ENCODE measurements at places on chromosomes 12 and 14.

GRCh38 chr14:102603293-102603907 lies 11.0 kb downstream of the RCOR1 start:
- H3K4me1 ChIP-seq: peaks cover 48% of the 10 kb centered on the region
- no peak for DNase-seq
- H3K27ac ChIP-seq: no peak overlapping the region
- H3K4me3 ChIP-seq: no peak overlapping the region
- H3K27me3 ChIP-seq: no peaks in the 10 kb centered on the region
- peaks cover 9% of the 10 kb centered on the region for H3K36me3 ChIP-seq

DNA sequence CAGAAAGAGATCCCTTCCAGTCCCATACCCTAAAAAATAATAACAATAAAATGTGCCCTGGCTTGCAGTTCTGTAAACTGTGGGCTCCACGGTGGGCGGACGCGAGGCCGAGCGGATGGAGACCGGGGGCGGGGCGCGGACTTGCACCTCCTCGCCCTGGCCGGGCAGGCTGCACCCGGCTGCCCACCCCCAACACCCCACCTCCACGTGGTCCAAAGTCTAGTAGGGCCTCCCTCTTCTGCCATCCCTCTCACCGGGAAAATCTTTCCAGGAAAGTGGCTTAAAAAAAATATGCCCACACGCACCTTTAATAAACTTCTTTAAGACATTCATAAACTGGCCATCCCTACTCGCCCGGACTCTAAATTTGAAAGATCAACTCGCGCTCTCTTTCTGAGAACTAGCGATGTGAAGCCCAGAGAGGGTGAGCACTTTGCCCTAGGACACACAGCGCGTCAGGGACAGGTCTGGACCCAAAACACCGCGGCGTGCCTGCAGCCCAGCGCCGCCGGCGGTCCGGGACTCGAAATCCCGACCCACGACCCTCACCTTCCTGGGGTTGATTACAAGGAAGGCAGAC lies 1.9 kb upstream of the BCL11B start:
- H3K27me3 ChIP-seq: peaks cover 7% of the 10 kb centered on the region
- H3K4me3 ChIP-seq: peak overlapping the region; percentile 85
- H3K27ac ChIP-seq: peak overlapping the region; percentile 90

- no peak for DNase-seq
- H3K36me3 ChIP-seq: no peaks in the 10 kb centered on the region
- no peaks in the 10 kb centered on the region for H3K4me1 ChIP-seq
- H3K4me3 ChIP-seq: no peak overlapping the region
- peaks cover 6% of the 10 kb centered on the region for H3K27me3 ChIP-seq
Measured at GRCh38 chr14:23861666-23862065, 91.9 kb upstream of the DHRS4 start.

- DNase-seq: no peak
- H3K4me3 ChIP-seq: no peak overlapping the region
- no peaks in the 10 kb centered on the region for H3K27me3 ChIP-seq
- H3K27ac ChIP-seq: no peak overlapping the region
Measured at GRCh38 chr12:122094735-122095631, 16.4 kb downstream of the MLXIP start.

DNA sequence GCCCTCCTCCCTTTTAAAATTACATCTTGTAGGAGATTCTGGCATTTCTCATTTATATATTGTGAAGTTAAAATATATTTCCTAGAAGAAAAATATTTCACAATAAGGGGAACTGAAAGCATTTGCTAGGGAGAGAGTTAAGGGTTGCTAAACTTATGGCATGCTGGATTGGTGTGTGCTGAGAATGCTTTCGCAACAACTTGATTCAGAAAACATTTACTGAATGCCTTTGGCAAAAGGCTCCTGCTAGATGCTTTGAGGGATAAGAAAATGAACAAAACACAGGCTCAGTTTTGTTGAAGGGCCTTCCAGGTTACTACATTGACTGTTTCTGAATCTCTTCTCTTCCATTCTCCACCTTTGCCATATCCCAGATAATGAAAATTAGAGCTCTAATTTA lies 67.5 kb downstream of the DIP2B start:
- peaks cover 41% of the 10 kb centered on the region for H3K4me1 ChIP-seq
- H3K4me3 ChIP-seq: no peak overlapping the region
- H3K27ac ChIP-seq: no peak overlapping the region
- no peak for DNase-seq

GRCh38 chr12:67040861-67041137 lies 228.4 kb upstream of the CAND1 start:
- H3K4me3 ChIP-seq: no peak overlapping the region
- H3K27me3 ChIP-seq: peaks cover under 1% of the 10 kb centered on the region
- no peak overlapping the region for H3K27ac ChIP-seq
- H3K4me1 ChIP-seq: peaks cover 6% of the 10 kb centered on the region
- no peak for DNase-seq

All from activated naive CD8-positive, alpha-beta T cell treated with anti-CD3 and anti-CD28 coated beads, Interleukin-2, amount 50 U/mL, for 24 hours (primary cell).